ENCODE measurements at places on chromosomes 7 and 10. TPM values are rescaled to one million over a fixed set of nuclear protein-coding genes. Genes with fewer than 3 reads are reported as not detected.

CALML3 gene
- total RNA-seq = not detected

- peak; percentile 65 for DNase-seq
- H3K36me3 ChIP-seq = no peaks in the 10 kb centered on the region
- H3K27ac ChIP-seq = no peak overlapping the region
- H3K4me1 ChIP-seq = no peaks in the 10 kb centered on the region
- no peaks in the 10 kb centered on the region for H3K27me3 ChIP-seq
Measured at GRCh38 chr7:81469869-81470723, 299.8 kb downstream of the HGF start.

DNA sequence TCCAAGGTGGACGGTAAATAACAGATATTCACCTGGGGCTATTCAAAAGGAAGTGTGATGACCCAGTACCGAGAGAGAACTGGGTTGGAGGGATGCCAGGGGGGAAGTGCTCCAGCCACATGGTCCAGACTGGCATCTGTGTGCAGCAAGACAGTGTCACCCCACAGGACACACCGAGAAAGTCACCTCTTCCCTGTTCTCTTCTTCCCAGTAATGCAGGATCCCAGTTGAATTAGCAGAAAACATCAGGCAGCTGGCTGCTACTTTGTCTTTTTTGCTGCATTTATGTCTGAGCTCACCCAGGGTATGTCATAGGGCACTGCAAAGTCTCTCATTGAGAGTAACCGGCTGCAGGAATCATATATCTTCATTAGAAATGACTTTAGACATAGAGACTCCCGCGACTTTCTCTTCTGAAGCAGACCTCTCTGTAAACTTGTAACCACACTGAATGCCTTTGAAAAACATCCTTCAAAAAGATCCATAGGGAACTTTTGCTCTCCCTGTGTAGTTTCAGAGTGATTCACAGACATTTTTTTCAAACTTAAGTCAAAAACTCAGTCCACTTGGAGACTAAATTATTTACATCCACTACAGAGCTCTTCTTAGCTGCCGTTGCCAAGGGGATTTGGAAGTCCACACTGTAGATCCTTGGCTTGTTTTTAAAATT, 609.0 kb upstream of the DPP6 start:
- no peaks in the 10 kb centered on the region for H3K27me3 ChIP-seq
- no peaks in the 10 kb centered on the region for H3K36me3 ChIP-seq
- no peak overlapping the region for H3K27ac ChIP-seq
- no peak overlapping the region for H3K4me3 ChIP-seq
- DNase-seq = no peak

GRCh38 chr7:40301486-40302068, 166.8 kb downstream of the SUGCT start:
- no peaks in the 10 kb centered on the region for H3K36me3 ChIP-seq
- no peaks in the 10 kb centered on the region for H3K27me3 ChIP-seq
- H3K4me1 ChIP-seq = no peaks in the 10 kb centered on the region

DNA sequence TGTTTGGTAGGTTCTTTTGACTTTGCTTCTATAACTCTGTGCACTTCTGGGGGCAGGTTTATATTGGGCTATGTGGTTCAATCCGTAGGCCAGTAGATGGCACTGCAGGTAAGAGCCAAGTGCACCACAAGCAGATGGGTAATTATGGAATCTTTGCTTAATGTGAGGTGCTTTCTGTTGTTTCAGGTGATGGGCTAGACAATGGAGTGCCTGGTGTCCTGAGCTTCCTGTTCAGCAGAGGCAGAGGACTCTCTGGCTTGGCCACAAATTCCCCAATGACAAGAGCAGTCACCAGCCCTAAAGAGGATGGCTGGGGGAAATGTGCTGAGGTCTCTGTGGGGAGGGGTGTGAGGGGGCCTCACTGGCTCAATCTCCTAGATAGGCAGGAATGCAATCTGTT, 455.0 kb downstream of the CCSER2 start:
- DNase-seq = no peak
- H3K4me3 ChIP-seq = no peak overlapping the region

FBXL13 gene
- 2.2 TPM for total RNA-seq

DNA sequence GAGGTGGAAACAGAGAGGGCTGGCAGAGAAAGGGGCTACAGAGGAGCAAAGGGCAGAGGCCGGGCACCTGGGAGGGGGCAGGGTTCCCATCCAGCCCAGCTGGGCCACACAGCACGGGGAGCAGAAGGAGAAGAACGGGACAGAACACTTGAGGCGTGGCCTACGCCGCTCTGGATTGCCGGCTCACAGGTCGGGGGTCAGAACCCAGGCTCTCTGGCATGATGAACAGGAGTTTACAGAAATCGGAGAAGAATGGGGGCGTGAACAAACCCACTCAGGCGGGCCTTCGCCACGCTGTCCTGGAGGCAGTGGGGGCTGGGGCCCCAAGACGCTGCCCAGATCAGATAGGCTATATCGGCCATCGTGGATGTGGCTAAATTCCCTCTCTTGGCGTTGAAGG, 362.2 kb upstream of the SHH start:
- no peak for DNase-seq
- no peaks in the 10 kb centered on the region for H3K4me1 ChIP-seq
- H3K27ac ChIP-seq = no peak overlapping the region
- no peaks in the 10 kb centered on the region for H3K36me3 ChIP-seq
- H3K27me3 ChIP-seq = no peaks in the 10 kb centered on the region

DNA sequence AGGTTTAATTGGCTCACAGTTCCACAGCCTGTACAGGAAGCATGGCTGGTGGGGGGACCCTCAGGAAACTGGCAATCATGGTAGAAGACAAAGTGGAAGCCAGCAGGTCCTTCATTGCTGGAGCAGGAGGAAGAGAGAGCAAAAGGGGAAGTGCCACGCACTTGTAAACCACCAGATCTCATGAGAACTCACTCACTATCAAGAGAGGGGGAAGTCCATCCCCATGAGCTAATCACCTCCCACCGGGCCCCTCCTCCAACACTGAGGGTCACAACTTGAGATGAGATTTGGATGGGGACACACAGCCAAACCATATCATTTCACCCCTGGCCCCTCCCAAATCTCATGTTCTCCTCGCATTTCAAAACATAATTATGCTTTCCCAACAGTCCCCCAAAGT, 171.9 kb upstream of the CACNA2D1 start:
- H3K4me1 ChIP-seq = no peaks in the 10 kb centered on the region
- no peaks in the 10 kb centered on the region for H3K36me3 ChIP-seq
- H3K4me3 ChIP-seq = no peak overlapping the region

HYAL4 gene
- total RNA-seq = not detected

GRCh38 chr7:156327474-156327873, 313.1 kb upstream of the RNF32 start:
- no peak overlapping the region for H3K4me3 ChIP-seq
- DNase-seq = no peak
- H3K27ac ChIP-seq = no peak overlapping the region
- no peaks in the 10 kb centered on the region for H3K36me3 ChIP-seq

POM121C gene
- 32.0 TPM for total RNA-seq

- DNase-seq = no peak
- no peaks in the 10 kb centered on the region for H3K27me3 ChIP-seq
- H3K4me3 ChIP-seq = no peak overlapping the region
- peaks cover 5% of the 10 kb centered on the region for H3K4me1 ChIP-seq
- no peak overlapping the region for H3K27ac ChIP-seq
- no peaks in the 10 kb centered on the region for H3K36me3 ChIP-seq
Measured at GRCh38 chr7:73435471-73436009, 2.0 kb downstream of the FZD9 start.

GRCh38 chr10:84248794-84249193, 3.9 kb downstream of the RGR start:
- H3K4me3 ChIP-seq = no peak overlapping the region
- DNase-seq = no peak
- H3K36me3 ChIP-seq = no peaks in the 10 kb centered on the region
- no peaks in the 10 kb centered on the region for H3K27me3 ChIP-seq
- H3K27ac ChIP-seq = no peak overlapping the region

- no peak overlapping the region for H3K27ac ChIP-seq
- H3K36me3 ChIP-seq = peaks cover 3% of the 10 kb centered on the region
Measured at GRCh38 chr10:132248455-132249225, 59.1 kb downstream of the STK32C start.

GRCh38 chr10:31215052-31215451, 104.0 kb upstream of the ZEB1 start:
- H3K27me3 ChIP-seq = no peaks in the 10 kb centered on the region
- H3K27ac ChIP-seq = no peak overlapping the region
- H3K36me3 ChIP-seq = no peaks in the 10 kb centered on the region
- H3K4me3 ChIP-seq = no peak overlapping the region
- no peaks in the 10 kb centered on the region for H3K4me1 ChIP-seq
- no peak for DNase-seq

IFIT1B gene
- not detected for total RNA-seq
